ENCODE measurements at places on chromosomes 4 and X.

DNA sequence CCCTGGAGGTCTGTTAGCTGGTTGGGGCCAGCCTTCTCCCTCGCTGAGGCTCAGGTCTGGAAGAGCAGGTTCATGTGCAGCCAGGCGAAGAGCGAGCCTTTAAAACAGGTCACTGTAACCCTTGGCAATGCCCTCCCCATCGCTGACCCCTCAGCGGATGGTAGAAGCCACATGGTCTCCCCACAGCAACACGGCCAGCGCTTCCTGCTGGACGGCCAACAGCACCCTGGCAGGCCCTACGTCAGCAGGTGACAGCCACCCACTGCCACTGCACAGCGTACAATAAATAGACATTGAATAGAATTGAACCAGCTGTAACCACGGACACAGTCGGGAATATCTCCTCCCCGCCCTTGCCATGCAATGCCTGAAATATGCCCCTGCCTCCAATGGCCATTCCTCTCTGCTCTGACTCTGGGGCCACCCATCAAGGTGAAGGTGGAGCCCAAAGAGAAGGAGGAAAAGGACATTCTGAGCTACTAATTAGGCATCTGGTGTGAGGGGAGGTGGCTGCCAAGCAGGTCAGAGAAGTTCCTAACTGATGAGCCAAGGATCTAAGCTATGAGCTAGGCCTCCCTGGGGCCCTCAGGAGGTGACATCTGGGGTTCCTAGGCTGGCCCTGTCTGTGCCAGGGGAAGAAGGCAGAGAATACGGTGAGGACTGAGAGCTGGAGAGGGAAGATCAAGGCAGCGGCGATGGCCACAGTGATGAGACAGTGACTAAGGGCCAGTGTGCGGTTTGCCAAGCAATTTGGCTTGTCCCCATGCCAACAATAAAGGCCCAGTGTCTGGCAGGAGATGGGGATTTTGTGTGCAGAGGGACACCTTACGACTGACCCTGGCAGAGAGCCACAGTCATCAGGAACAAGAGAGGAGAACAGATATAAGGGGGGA lies 202.3 kb downstream of the BCOR start:
- no peak for DNase-seq

DNA sequence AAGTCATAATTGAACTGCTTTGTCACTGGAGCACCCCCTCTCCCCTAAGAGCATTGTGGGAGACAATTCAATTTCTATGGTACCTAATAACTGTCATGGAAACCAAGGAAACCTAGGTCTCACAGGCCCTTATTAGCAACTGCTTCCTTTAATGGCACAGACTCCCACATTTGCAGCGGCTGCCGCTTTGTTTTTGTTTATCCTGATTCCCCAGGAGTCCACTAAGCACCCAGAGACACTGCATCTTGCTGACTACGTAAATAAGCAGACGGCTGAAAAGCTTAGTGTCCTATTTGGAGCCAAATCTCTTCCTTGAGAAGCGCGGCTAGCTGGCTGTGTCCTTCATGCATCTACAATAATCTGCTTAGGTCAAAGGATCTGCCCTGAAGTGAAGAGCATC lies 494.4 kb downstream of the TMA16 start:
- no peak for DNase-seq

- no peak for DNase-seq
Observed at GRCh38 chrX:32293962-32294700, 917.2 kb downstream of the DMD start.

- no peak for DNase-seq
Observed at GRCh38 chr4:105369988-105370387, 103.9 kb downstream of the PPA2 start.

- no peak for DNase-seq
Observed at GRCh38 chrX:143635915-143636314, at the start of gene SLITRK4. TSS of gene SLITRK4 (minus strand) at chrX:143636101. CDS start at chrX:143631108, 4,993 bp downstream.

GRCh38 chrX:9765072-9765736 lies 443 bp downstream of the GPR143 start:
- no peak for DNase-seq

DNA sequence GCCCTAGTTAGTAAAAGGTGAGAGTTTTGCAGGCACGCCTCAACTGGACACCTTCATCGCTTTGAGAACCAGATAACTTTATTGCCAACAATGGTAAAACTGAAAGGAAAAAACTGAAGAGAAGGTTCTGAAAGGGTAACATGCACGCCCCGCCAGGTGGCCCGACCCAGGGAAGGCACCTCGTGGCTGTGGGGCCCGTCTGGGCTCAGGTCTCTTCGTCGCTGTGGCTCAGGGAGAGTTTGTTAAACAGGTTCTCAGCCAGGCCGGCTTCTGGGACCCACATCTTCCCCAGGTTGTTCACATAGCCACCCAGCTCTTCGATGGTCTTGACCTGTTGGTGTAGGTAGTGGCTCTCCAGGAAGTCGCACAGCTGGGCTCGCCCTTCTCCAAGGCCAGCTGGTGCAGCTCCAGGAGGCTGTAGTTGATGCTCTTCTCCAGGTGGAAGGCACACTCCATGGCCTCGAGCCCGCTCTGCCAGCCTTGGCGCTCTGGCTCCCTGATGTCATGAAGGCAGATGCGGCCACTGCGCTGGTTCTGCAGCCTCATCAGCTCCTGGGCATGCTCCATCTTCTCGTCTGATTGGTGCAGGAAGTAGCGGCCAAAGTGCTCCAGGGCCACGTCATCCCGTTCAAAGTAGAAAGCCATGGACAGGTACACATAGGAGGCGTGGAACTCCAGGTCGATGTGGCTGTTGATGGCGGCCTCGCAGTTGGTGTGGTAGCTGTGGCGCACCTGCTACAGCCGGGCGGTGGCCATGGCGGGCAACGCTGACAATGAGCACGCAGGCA lies 69.7 kb downstream of the FAM47C start:
- no peak for DNase-seq

Measured in right atrium auricular region (tissue), 2 donors.